Stimulated activated CD4-positive, alpha-beta T cell treated with anti-CD3 and anti-CD28 coated beads, Interleukin-12 subunit alpha, Interleukin-12 subunit beta, amount 100 ng/mL, for 4 hours (primary cell): ENCODE measurements at places on chromosomes 7 and 10.

GRCh38 chr10:61470740-61471139 is 17.6 kb upstream of the TMEM26 start:
- no peak for DNase-seq

DNA sequence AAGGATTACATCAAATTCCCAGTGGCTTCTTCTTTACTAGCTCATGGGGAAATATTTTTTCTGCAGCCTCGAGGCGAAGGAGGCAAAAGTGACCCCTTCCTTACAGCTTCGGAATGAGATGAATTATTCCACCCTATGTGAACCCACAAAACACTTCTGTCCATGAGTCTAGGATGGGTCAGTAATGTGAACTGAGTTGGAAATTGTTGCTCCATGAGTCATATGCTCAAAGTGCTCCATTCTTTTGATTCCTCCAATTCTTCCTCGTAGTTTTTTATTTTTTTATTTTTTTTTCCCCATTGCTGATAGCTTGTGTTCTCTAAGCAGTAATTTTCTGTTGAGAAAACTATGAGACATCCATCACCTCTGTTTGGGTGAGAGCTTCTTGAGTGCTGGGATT is 31.7 kb upstream of the FAM204A start:
- no peak for DNase-seq

DNA sequence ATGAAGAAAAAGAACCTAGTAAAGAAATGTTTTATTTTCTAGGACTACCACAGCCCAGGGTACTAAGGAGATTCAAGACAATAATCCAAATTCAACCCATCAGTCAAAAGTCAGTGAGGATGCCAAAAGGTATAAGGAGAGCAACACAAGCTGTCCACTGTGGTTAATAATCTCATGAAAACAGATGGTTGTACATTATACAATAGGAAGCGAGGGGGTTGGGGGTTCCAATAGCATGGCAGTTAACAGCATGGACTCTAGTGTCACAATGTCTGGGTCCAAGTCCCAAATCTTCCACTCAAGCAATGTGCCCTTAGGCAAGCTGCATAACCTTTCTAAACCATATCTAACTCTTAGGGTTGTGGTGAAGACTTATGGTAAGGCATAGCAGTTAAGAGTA is 35.1 kb downstream of the BRAF start:
- no peak for DNase-seq

- peak; percentile 55 for DNase-seq
Observed at GRCh38 chr7:74417419-74417971, 36.2 kb upstream of the GTF2IRD1 start.

GRCh38 chr10:100725869-100726426 is 19.4 kb upstream of the PAX2 start:
- no peak for DNase-seq

GRCh38 chr10:34506786-34507185 is 308.3 kb downstream of the PARD3 start:
- DNase-seq = no peak

- no peak for DNase-seq
Observed at GRCh38 chr10:96288151-96288621, 16.0 kb upstream of the DNTT start.

GRCh38 chr7:41760293-41760692 is 57.4 kb upstream of the INHBA start:
- DNase-seq = no peak

DNA sequence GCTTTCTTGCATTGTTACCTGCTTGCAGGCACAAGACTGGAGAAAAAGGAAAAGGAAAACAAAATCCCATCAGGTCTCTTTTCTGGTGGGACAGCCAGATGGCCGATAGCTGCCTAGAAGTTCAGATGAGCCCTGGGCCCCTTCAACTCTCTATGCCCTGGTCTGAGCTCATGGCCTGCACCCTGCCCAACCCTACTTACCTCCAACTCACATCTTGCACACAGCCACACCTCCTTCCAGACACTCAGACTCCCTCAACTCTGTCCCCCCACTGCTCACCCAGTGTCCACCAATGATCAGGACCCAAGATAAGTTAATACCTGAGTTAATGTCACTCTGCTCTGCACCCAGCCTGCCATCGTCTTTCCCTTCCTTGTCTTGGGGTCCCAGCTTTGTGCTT is 10.9 kb downstream of the RBP3 start:
- no peak for DNase-seq

GRCh38 chr10:59047957-59048618 is 128.4 kb upstream of the PHYHIPL start:
- no peak for DNase-seq

DNA sequence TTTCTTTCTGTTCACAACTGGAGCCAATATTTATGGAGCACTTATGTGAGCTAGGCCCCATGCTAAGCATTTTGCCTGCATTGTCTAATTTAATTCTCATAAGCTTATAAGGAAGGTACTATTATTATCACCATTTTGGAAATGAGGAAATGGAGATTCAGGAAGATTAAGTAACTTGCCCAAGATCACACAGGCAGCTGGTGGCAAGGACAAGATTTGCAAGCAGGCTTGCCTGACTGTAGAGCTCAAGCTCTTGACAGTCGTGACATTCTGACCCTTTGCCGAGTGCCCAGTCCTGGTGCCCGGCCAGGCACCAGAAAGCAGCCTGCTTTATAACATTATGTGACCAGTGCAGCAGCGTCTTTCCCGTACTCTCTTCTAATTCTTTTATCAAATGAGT is 38.2 kb downstream of the WNT2 start:
- no peak for DNase-seq

GRCh38 chr10:27256299-27257189 is 15.9 kb upstream of the ACBD5 start:
- DNase-seq = no peak

DNA sequence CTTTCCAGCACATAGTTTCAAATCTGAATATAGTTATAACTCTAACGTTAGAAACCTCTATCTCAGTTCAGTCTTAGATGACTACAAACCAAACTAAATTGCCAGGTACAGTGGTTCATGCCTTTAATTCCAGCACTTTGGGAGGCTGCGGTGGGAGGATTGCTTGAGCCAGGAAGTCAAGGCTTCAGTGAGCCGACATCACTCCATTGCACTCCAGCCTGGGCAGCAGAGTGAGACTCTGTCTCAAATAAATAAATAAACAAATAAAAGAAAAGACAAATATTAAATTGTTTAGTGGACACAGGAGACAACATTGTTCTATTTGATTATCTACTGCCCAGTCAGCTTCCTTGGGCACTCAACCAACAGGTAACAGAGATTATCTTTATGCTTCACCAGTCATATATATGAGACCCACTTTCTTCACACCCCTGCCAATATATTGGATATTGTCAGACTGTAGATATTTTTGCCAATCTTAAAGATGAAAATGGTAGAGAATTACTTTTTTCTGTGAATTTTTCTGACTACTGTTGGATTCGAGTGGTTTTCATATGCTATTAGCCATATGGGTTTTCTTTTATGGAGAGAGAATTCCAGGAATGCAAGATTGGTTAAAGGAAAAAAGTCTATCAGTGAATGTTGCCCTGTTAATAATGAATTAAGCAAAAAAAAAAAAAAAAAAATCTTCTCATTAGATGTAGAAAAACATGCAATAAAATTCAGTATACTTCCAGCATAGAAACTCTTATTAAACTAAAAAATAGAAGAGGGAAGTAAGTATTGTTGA is 16.0 kb downstream of the HDAC9 start:
- no peak for DNase-seq

DNA sequence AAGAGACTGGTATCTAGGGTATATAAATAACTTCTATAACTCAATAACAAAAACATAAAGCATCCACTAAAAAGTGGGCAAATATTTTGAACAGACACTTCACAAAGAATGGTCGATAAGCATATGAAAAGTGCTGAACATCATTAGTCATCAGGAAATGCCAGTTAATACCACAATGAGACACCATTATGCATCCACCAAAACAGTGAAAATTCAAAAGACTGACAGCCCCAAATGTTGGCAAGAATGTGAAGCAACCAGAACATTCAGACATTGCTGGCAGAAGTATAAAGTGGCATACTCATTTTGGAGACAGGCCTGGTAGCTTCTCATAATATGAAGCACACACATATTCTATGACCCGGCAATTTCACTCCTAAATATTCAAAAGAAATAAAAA is 26.5 kb upstream of the GSAP start:
- no peak for DNase-seq

- DNase-seq = no peak
Observed at GRCh38 chr10:75266945-75267344, 31.2 kb upstream of the COMTD1 start.

DNA sequence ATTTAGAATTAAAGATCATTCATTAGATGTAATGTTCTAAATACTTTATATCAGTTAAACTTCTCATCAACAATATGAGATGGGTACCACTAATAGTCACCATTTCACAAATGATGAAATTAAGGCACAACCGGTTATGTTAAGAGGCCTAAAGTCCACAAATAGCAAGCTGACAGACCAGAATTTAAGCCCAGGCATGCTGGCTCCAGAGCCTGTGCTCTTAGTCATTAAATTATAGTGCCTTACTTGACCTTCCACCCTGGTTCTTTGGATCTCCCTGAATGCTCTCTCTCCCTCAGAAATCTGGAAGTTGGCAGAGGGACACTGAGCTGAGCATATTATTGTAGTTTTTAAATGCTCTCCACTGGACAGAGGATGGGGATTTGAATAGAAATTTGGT is 3.6 kb downstream of the LIPN start:
- no peak for DNase-seq

GRCh38 chr7:121961089-121961867 is 88.3 kb downstream of the PTPRZ1 start:
- no peak for DNase-seq

DNA sequence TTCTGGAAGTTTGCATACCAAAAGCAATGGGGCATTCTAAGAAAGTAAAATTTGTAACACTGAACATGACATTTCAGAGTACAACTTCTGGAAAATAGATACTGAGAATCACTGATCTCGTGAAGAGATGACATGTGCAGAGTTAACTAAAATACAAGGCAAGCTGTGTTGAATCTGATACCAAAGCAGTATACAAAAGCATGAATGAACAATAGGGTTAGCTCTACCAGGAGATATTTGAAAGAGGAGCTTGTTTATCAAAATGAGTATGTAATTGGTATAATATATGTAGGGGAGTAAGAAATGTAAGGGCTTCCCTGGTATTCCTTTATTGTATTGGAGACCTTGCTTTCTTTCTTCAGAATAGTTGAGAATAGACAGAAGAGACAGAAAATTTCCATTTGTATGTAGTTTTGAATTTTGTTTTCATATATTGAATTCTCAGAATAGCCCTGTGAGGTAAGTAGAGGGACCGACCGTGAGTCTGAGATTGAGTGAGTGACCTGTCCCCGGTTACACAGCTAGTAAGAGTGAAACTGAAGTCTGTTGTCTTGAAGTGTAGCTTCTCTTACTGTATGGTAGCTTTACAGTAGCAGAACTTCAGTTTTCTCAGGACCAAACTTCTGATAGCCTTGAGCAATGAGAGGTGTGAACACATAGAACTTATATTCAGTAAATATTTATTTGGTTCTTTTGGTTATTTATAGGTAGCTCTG is 5.0 kb downstream of the HBP1 start:
- DNase-seq = no peak

GRCh38 chr7:17255926-17256325 is 42.5 kb upstream of the AHR start:
- DNase-seq = no peak

DNA sequence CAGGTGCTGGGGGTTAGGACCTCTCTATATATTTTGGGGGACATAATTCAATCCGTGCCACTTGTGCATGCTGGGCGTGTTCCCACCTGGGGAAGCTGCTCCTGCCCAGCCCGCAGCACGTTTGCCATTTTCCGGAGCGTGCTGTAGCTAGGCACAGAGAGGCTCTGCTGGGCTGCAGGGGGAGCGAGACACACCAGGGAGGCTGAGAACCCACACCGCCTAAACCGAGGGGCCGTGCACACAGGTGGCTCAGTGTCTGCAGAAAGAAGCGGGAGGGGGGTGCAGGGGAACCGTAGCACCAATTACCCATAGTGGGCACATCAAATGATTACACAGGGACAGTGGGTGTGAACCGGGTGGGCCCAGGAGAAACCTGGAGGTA is 27.0 kb downstream of the PRKAG2 start:
- DNase-seq = no peak

DNA sequence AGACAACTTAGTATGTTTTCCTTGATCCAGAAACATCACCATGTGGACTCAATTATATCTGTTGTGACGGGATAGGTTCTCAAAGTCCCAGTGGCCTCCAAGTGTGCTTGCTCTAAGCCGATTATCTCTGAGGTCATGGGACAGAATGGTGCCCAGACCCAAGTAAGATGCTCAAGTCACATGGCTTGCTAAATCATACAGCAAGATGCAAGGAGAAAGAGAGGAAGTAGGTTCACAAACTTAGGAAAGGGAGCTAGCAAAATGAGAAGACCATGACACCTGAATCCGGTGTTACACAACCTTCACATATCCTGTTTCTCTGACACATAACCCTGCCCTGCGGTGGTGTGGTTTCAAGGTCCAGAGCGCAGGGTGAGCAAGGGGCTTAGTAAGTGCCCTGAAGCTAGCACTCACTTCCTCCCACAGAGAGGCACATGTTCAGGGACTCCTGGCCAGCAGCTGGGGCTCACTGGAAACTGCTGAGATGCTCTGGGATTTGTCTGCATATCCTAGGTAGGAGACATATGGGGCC is 590.9 kb upstream of the ANKRD30A start:
- no peak for DNase-seq

DNA sequence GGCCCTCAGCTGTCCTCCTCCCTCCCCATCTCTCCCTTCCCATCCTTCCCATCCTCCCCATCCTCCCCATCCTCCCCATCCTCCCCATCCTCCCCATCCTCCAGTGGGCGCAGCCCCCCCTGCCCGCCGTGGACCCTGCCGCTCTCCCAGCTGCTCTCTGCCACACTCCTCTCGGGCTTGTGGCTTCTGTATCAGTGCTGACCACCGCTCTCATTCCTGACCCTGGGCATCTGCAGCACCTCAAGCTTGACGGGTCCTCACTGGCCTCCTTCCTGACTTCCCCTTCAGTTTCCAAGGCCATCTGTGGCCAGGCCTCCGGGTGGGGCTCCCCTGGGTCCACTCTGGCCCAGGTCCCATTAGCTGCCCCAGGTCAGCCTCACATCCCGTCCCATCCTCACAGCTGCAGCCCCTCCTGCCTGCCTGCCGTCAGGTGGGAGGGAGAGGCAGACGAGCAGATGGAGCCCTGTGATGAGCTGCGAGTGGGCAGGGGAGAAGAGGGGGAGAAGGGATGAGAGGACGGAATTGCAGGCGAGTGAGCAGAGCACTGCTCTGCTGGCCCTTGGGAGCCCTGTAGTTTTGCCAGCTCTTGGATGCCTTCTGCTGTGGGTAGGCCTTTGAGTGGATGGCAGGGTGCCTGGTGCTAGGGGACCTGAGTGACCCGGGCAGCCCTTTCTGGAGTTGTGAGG is 35.7 kb downstream of the LHPP start:
- no peak for DNase-seq

DNA sequence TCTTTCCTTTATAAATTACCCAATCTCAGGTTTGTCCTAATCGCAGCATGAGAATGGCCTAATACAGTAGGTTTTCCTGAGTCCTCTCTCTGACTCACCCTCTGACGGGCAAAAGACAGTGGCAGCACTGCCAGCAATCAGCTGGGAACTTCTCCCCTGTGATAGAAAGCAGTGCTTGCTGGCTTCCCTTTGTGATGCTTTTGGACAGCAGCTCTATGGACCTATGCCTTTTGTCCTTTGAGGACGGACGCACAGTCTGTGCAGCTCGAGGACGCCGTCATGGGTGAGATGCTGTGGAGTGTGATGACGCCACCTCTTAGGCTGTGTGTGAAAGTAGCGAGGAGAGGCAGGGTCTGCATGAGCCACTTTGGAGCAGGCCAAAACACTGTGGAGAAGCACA is 68.8 kb downstream of the KIAA1217 start:
- DNase-seq = no peak
